NCI-H1694 treated with DMSO at 0.1 percent for 48 hours (cell line): ENCODE measurements at places on chromosomes 12 and 14.
A peak's percentile ranks its signal among the peaks of the same experiment; 100 is the strongest.

GRCh38 chr14:35221462-35221861 is 70.7 kb upstream of the PSMA6 start:
- DNase-seq, result no peak

- DNase-seq, result no peak
Measured at GRCh38 chr14:97306133-97306759, 509.1 kb downstream of the VRK1 start.

DNA sequence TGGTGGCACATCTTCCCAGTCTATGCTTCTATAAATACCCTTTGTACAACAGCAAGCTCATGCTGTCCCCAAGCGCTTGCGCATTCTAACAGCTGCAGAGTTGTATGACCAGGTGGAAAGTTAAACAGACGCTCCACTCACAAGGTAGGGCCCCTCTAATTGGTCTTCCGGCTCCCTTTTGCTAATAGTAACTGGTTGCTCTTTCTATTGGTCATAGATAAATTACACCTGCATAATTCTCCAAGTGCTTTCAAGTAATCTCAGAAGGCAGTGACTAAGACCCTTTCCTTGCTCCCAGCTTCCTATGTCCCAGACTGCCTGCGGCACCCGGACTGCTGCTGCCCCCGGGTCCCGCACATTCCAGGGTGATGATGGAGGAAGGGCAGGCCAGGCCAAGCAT is 6.1 kb upstream of the TSPAN9 start:
- no peak for DNase-seq

DNA sequence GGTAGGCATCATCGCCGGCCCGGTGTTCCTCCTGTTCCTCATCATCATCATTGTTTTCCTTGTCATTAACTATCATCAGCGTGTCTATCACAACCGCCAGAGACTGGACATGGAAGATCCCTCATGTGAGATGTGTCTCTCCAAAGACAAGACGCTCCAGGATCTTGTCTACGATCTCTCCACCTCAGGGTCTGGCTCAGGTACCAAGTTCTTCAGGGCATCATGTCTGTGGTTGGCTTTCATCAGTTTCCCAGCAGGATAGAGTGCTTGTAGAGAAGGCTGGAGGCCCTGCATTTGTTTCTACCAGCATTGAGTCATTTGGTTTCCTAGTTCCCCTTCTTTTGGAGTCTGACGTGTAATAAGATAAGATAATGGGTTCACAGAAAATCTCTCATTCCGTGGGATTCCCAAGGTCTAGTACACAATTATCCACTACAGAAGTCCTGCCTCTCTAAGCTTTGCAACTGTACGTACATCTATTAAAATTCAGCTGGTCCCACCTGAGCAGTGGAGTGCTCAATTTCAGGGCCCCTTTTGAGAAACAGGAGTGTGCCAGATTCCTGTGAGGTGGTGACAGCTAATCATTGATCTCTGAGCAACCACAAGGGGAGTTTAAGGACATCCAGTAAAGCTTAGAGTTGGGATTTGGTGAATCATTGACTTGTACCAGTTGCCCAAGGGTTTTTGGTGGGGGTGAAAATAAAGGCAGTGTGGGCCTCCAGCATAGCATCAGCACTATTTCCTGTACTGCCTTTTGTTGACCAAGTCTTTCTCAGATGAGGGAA is 25.1 kb downstream of the ACVR1B start:
- no peak for DNase-seq

DNA sequence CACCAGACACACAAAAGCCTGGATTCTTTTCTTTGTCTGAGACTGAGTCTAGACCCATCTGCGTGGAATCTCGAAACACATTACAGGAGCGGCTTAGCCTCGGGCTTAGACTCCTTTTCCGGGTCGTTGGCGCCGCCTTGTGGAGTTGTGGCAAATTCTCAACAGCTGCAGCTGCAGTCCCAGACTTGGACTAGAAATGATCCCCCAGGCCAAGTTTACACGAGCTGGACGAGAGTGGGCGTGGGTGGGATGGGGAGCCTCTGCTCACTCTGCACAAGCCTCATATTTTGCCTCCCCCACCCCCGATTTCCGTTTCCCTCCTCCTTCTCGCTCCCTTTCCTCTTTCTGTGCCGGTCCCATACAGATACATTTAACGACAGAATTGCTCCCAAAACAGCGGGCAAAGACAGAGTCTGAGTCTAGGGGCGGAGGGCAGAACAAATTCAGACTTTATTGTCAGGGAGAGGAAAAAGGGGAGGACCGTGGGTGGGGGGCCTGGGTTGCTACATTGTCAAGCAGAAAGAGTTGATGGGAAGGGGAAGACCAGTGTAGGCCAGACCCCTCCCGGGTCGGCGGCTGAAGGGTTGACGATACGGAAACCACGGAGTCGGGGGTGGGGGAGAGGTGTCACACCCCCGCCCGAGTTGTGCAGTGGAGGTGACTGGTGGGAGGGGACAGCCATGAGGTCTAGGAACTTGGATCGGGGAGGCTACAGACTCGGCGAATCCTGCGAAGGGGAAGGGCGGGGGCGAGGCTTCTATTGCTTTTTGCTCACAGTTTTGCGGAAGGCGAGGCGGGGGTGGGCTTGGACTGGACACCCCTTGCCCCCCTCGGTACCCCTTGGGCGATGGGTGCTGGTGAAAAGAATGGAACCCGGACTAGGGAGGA is 4.7 kb upstream of the GPR84 start:
- peak; percentile 78 for DNase-seq

GRCh38 chr12:84136862-84137367 is 775.7 kb downstream of the SLC6A15 start:
- no peak for DNase-seq

GRCh38 chr12:2535583-2536204 is 259.1 kb upstream of the FKBP4 start:
- no peak for DNase-seq

DNA sequence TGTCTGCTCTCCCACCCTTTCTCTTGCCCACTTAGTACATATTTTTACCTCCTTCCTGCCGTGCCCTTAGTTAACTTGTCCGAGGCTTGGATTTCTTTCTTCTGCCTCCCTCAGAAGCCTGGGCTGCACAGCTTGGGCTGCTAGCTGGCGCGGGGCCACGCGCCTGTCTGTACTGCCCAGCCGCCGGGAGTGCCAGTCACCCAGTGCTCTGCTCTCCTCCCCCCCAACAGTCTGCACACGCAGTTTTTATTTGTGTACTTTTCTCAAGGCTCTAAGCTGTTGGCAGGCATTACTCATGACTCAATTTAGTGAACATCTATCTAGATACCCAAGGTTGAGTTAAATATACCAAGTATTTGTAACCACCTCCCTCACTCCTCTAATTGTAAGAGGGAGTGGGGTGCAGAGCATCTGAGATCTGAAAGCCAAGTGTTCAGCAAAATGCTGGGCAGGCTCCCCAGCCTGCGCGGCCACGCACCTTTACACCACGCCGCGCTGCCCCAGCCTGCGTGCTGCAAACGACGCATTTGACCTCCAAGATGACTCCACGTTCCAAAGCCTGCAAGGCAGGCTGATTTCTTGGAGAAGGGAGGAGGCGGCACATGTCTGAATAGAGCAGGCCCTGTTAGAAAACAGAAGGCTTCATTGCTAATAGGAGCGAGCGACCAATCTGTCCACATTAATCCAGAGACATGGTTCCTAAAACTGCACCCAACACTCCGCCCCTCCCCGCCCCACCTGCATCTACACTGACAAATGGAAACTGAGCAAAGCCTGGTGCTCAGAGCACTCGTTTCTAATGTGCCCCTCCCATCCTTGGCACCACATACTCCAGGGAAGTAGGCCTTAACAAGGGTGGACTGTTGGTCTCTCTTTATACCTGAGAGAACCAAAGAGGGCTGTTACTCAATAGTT is 18.2 kb upstream of the CACNA2D4 start:
- DNase-seq, result peak; percentile 98

DNA sequence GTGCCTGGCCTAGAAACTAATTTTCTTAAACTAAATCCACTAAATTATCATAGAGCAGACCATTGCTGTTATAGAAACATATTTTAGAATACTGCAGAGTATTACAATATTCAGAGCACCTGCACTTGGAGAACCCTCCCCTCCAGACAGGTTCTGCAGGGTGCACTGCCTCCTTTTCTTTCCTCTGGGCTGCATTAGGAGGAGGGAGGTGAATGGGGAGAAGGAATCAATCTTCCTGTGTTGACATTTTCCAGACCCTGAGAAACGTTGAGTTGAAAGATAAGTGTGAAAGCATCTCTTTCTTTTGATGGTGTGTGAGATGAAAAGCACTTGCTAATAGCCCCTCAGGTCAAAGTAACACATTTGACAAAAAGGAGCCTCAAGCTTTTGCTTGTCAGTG is 7.3 kb downstream of the SYNE2 start:
- no peak for DNase-seq

DNA sequence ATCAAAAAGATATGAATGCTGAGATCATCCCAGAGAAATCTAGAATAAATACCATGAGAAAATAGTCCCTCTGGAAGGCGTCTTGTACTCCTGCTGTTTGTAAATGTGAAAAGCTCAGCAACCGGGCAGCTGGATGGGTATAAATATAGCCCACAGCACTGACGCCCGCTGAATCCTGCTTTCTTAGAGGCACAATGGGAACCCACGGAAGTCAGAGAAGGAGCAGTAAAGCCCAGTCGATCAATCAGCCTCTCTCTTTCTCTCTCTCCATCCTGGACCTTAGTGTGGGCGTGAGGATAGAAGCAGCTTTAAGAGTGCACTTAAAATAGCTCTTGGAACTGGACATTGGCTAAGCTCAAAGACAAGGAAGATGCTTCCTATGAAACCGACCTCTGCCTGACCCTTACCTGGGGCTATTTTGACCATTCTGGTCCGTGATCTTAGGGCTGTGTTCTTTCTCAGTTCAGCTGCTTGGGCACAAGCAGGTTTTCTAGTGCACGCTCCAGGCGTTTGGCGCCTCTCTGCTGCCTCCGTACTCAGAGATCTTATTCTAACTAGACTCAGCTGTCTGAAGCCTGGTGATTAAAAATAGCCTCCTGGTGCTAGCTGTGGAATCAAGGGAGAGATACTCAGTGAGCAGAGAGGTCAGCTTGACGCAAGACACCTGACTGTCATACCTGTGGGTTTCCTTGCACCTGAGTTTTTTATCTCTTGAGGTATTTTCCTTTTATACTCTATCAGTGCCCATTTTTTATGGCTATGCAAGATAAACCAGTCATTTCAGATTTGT is 144.6 kb downstream of the ETV6 start:
- DNase-seq, result no peak

GRCh38 chr12:4210183-4210582 is 63.4 kb upstream of the CCND2 start:
- no peak for DNase-seq

DNA sequence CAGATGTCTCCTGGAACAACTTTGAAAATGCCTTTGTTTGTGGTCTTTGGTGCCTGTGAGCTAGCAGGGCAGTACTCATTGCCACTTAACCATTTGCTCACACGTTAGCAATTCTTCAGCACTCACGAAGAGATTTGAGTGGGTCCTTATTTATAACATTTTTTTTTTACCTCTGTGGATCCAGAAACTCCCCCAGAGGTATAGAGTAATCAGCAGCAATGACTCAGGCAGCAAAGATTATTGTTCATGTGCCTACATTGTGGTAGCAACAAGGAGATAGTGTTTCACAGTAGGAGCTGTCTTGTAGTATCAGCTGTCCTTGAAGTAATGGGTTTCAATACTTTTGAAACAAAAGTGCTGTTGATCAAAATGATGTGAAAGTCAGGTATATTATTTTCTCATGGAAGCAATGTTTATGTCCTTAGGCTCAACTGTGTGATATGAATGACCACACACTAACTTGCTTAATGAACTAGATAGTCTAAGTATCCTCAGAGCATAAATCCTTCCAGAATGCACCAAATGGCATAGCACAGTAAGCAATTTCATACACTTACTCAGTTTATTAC is 304.1 kb downstream of the EGLN3 start:
- no peak for DNase-seq

DNA sequence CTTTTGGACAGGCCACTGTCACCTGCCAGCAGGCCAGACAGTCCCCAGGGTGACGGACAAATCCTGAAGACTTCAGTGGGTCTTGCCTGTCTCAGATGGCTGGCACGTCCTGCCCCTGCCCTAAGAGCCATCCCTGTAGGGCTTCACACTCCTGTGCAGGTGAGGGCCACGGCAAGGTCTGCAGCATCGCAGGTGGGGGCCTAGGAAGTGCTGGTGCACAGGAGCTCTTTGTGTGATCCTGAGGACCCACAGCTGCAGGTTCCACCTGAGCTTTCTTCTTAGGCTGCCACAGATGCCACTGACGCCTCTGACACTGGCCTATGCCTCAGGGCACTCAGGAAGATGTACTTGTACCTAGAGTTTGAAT is 108.5 kb upstream of the FKBP4 start:
- DNase-seq, result no peak

DNA sequence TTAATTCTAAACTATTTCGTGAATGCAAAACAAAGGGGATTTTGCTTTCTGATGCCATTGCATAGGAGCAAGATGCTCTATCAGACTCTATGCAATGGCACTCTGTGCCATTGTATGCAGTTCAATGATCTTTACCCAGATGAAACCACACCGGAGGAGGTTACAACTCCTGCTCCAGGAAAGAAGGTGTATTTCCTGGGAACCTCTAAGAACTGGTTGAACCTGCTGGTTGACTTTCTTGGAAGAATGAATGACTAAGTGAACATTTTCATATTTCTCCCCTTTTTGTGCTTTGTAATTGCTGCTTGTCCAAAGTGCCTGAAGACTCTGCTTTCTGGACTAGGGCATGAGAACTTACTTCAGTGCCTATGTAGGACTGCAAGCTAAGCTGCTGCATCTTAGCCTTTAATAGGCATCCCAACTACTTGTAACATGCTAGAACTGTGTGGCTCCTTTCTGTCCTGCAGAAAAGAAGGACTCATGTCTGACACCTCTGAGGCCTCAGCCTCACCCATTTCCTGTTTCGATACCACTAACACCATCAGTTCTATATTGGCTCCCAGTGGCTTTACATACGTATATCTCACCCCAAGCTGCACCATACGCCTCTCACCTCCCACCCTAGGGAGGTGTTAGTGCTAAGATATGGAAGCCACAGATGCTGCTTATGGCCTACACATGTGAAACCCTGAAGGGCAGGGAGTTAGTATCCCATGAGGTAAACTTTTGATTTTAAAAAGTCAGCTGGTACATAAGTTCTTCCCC is 193.5 kb upstream of the CNOT2 start:
- DNase-seq, result no peak

DNA sequence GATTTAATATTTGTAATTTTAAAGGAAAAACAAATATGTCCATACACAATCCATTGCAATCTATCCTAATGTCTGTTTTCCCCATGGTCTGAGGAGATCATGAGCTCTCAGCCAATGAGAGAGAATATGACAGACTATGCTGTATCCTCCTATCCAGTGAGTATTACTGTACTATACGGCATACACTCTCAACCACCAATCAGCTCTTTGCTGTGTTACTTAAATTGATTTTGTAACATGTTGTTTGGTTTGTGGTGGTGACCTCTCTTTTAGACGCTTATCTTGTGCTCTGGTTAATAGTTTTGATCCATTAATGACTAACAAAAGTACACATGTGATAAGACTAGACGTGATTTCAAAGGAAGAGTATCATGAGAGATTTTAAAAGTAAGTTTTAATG is 231.5 kb upstream of the FOXN3 start:
- no peak for DNase-seq

DNA sequence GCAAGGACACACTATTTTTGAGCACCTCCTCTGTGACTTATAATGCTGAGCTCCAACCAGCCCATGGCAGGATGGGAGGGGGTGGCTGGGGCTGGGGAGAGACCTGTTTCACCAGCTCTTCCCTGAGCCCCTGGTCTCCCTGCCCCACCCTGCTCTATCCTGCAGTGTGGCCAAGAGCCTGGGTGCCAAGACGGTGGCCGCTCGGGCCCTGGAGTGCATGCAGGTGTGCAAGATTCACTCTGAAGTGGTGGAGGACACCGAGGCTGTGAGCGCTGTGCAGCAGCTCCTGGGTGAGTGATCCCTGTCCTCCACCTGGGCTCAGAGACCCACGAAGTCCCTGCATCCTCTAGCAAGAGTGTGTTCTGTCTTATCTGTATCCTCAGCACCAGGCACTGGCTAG is 14.4 kb downstream of the SDSL start:
- no peak for DNase-seq
